ENCODE measurements at places on chromosomes 3 and 15. TPM values are rescaled to one million over a fixed set of nuclear protein-coding genes. Genes with fewer than 3 reads are reported as not detected.

ZNF774 gene
- 1.6 TPM for total RNA-seq

- H3K4me3 ChIP-seq, result no peak overlapping the region
- no peak for DNase-seq
- peaks cover 7% of the 10 kb centered on the region for H3K4me1 ChIP-seq
- H3K27me3 ChIP-seq, result peaks cover 71% of the 10 kb centered on the region
- no peak overlapping the region for H3K27ac ChIP-seq
Measured at GRCh38 chr3:194200422-194201081, 64.6 kb downstream of the HES1 start.

DNA sequence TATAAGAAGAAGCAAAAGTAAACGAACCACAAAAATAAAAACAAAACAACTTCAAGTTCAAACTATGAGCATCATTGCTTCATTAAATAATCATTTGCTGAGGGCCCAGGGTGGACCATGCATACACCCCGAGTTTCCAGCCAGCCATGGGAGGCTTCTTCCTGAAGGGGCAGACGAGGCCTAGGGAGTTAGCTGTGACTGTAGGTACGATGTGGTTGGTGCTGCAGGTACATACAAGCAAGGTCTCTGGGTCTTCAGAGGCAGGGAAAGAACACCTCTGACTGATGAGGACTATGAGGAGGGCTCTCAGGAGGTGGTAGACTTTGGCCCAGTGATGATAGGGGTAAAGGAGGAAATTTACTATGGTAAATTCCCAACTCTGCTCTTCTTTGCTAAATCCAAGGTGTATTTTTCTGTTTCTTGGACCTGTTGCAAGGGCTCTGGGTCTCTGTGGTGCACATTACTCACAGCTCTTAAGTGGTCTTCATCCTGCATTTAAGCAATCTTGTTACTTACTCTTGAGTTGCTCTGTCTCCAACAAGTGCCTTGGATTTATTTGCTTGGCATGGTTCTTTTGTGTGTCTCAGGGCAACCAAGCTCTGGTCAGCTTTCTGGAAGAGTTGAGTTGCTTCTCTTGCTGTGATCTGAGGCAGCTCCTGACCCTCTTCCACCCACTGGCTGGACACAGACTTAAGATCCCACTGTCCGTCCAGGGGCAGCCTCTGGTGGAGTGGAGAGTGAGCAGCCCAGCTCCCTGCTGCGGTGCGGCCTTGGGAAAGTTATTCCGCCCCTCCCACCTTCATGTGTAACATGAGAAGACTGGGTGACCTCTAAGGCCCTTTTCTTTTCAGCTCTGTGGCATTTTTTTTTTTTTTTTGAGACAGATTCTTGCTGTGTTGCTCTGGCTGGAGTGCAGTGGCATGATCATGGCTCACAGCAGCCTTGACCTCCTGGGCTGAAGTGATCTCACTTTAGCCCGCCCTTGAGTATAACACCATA is 56.1 kb upstream of the KIF23 start:
- H3K4me3 ChIP-seq, result no peak overlapping the region
- H3K27me3 ChIP-seq, result peaks cover 3% of the 10 kb centered on the region
- H3K4me1 ChIP-seq, result no peaks in the 10 kb centered on the region
- no peak for DNase-seq
- H3K36me3 ChIP-seq, result no peaks in the 10 kb centered on the region
- no peak overlapping the region for H3K27ac ChIP-seq

DNA sequence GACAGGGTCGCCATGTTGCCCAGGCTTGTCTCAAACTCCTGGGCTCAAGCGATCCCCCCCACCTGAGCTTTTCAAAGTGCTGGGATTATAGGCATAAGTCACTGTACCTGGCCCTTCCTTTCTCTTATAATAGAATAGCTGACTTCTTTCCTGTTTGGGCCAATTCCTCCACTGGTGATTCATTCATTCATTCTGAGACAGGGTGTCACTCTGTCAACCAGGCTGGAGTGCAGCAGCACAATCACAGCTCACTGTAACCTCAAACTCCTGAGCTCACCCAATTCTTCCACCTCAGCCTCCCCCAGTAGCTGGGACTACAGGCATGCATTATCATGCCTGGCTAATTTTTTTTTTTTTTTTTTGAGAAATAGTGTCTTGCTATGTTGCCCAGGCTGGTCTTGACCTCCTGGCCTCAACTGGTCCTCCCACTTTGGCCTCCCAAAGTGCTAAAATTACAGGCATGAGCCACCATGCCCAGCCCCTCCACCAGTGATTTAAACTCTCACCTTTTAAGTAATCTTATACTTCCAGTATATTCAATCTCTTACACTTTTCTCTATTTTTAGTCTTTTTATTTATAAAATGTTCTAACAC is 20.9 kb downstream of the GNB4 start:
- H3K4me3 ChIP-seq, result no peak overlapping the region
- no peak for DNase-seq
- H3K36me3 ChIP-seq, result no peaks in the 10 kb centered on the region
- H3K27ac ChIP-seq, result no peak overlapping the region

DNA sequence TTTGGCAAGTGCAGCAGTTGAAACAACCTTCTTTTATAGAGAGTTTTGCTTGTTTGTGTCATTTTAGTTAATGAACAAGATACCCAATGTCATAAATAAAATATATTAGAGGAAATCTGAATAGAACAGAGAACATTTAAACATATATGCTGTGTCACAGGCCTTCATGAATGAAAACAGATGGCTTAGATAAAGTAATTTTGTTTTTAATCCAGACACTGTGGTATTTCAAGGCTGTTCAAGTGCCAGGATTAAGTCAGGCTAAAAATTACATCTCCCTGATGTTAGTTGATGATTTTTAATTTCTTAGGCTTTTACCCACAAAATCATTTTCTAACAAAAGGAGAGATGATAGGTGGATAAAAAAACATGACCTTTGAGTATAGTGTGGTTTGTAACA is 4.9 kb upstream of the ACKR4 start:
- peaks cover 24% of the 10 kb centered on the region for H3K36me3 ChIP-seq
- no peaks in the 10 kb centered on the region for H3K27me3 ChIP-seq
- H3K4me1 ChIP-seq, result peaks cover 1% of the 10 kb centered on the region
- no peak for DNase-seq
- no peak overlapping the region for H3K27ac ChIP-seq

DNA sequence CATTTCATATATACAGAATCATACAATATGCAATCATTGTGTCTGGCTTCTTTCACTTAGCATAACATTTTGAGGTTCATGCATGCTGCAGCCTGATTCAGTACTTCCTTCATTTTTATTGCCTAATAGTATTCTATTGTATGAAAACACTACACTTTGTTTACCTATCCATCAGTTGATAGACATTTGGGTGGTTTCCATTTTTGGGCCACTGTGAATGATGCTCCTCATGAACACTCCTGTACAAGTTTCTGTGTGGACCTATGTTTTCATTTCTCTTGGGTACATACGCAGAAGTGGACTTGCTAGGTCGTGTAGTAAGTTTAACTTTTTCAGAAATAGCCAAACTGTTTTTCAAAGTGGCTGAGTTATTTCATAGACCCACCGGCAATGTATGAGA is 18.8 kb downstream of the TNIK start:
- peaks cover 16% of the 10 kb centered on the region for H3K4me1 ChIP-seq
- no peak for DNase-seq
- no peak overlapping the region for H3K4me3 ChIP-seq
- H3K27me3 ChIP-seq, result no peaks in the 10 kb centered on the region
- H3K27ac ChIP-seq, result no peak overlapping the region

CCR2 gene
- total RNA-seq, result 80.1 TPM

DNA sequence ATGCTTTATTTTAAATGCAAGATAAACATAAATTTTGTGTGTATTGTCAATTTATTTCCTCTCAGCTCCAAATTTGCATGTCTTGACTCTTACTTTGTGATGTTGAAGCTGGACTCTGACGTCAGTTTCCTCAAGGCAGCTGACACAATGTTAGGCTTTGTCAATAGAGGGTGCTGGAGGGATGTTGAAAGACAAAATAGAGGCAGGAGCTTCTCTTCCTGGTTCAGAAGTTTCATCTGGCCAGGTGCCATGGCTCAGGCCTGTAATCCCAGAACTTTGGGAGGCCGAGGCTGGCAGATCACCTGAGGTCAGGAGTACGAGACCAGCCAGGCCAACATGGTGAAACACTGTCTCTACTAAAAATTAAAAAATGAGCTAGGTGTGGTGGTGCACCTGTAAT is 408.6 kb downstream of the GBE1 start:
- H3K4me3 ChIP-seq, result no peak overlapping the region
- no peak for DNase-seq

C3orf70 gene
- 0.07 TPM for total RNA-seq

GRCh38 chr3:57903124-57903890 is 104.9 kb upstream of the FLNB start:
- H3K36me3 ChIP-seq, result peaks cover 13% of the 10 kb centered on the region
- H3K27me3 ChIP-seq, result no peaks in the 10 kb centered on the region
- H3K4me3 ChIP-seq, result no peak overlapping the region

CTDSPL gene
- 4.7 TPM for total RNA-seq

ECE2 gene
- not detected for total RNA-seq

AVEN gene
- 8.9 TPM for total RNA-seq

DNA sequence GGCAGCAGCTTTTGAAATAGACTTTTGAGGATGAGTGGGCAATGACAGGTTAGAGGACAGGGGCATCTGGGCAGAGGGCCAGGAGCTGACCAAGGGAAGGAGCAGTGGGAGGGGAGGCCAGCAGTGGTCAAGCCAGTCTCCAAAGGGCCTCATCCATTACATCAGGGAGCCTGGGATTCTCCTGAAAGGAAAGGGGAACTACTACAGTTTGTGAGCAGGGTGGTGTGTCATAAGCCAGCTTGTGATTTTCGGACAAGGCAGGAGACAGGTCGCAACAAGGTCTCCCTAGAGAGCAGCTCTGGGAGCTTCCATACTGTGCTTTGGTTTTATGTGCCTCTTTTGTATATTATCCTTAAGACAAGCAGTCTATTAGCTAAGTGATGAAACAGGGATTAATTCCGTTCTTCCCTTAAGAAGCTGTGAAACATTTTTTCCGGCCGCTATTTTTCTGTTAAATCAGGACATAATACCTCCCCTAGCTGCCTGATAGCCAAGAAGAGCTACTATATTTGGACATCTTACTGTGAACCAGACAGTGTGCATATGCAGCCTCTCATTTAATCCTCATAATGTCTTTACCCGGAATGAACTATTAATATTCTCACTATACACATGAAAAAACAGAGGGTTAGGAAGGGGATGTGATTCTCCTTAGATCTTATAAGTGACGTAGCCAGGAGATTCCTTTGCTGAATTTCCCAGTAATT is 46.4 kb downstream of the C2CD4B start:
- H3K4me3 ChIP-seq, result no peak overlapping the region
- H3K36me3 ChIP-seq, result no peaks in the 10 kb centered on the region
- peaks cover 6% of the 10 kb centered on the region for H3K27me3 ChIP-seq
- DNase-seq, result no peak
- H3K4me1 ChIP-seq, result peaks cover 15% of the 10 kb centered on the region

GRCh38 chr15:71456811-71457210 is 341.5 kb downstream of the THSD4 start:
- H3K4me3 ChIP-seq, result no peak overlapping the region
- H3K27me3 ChIP-seq, result peaks cover 21% of the 10 kb centered on the region
- no peak for DNase-seq
- H3K4me1 ChIP-seq, result no peaks in the 10 kb centered on the region
- no peak overlapping the region for H3K27ac ChIP-seq

GRCh38 chr3:48678056-48678455 is 7.7 kb downstream of the NCKIPSD start:
- no peak for DNase-seq
- H3K36me3 ChIP-seq, result peaks cover 37% of the 10 kb centered on the region
- no peak overlapping the region for H3K4me3 ChIP-seq
- H3K27ac ChIP-seq, result no peak overlapping the region
- no peaks in the 10 kb centered on the region for H3K27me3 ChIP-seq
- no peaks in the 10 kb centered on the region for H3K4me1 ChIP-seq

TGM4 gene
- not detected for total RNA-seq

ZFAND6 gene
- total RNA-seq, result 36.7 TPM

- H3K36me3 ChIP-seq, result peaks cover 1% of the 10 kb centered on the region
- peaks cover 56% of the 10 kb centered on the region for H3K4me1 ChIP-seq
- no peaks in the 10 kb centered on the region for H3K27me3 ChIP-seq
- no peak for DNase-seq
- H3K27ac ChIP-seq, result no peak overlapping the region
- H3K4me3 ChIP-seq, result no peak overlapping the region
Measured at GRCh38 chr3:4583416-4583815, 90.3 kb downstream of the ITPR1 start.

GATA2 gene
- 0.28 TPM for total RNA-seq

GOLGA6B gene
- not detected for total RNA-seq

DNA sequence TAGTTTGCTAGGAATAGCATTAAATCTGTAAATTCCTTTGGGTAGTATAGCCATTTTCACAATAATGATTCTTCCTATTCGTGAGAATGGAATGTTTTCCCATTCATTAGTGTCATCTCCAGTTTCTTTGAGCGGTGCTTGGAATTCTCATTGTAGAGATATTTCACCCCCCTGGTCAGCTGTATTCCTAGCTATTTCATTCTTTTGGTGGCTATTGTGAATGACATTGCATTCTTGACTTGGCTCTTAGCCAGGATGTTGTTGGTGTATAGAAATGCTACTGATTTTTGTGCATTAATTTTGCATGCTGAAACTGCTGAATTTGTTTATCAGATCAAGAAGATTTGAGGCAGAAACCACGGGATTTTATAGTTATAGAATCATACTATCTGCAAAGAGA is 690.5 kb upstream of the ALCAM start:
- DNase-seq, result no peak
- H3K36me3 ChIP-seq, result no peaks in the 10 kb centered on the region
- H3K4me1 ChIP-seq, result no peaks in the 10 kb centered on the region
- no peak overlapping the region for H3K4me3 ChIP-seq

- H3K4me1 ChIP-seq, result no peaks in the 10 kb centered on the region
- H3K27ac ChIP-seq, result no peak overlapping the region
- DNase-seq, result no peak
- H3K36me3 ChIP-seq, result no peaks in the 10 kb centered on the region
- H3K27me3 ChIP-seq, result peaks cover 10% of the 10 kb centered on the region
- no peak overlapping the region for H3K4me3 ChIP-seq
Measured at GRCh38 chr15:101559952-101560351, 70.4 kb upstream of the PCSK6 start.

DNA sequence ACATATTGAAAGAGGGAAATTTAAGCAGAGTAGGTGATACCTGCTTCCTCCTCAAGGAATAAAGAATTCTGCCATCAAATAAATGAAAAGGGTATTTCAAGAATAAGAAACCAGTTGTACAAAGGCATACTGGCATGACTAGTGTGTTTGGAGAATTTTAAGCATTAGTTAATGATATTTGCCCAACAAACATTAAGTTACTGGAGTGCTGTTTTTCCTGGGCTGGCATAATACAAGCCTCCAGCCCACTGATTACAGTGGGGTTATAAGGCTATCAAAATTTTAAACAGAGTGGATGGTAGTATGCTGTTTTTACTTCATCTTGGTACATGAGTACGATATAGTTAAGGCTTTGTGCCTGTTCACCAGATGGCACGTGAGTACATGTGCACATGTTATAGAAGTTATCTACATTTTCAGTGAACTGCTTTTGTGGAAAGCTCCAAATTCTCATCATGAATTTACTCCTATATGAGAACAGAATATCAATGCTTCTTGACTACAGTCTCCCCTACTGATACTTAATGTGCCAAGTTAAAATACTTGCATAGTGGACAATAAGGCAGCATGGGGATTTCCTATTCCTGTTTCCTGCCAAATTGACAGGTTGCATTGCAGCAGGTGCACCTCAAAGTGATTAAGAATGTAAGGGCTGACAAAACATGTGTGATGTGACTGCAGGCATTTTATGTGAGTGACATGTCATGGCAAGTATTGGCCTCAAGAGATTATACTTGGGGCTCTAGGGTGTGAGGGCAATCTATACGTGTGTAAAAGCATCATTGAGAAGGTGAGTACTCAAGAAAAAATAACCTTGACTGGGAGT is 14.9 kb downstream of the NAALADL2 start:
- H3K4me3 ChIP-seq, result no peak overlapping the region
- H3K27ac ChIP-seq, result no peak overlapping the region
- no peaks in the 10 kb centered on the region for H3K4me1 ChIP-seq
- H3K36me3 ChIP-seq, result no peaks in the 10 kb centered on the region
- no peak for DNase-seq
